ENCODE measurements at places on chromosomes 13 and 19.

DNA sequence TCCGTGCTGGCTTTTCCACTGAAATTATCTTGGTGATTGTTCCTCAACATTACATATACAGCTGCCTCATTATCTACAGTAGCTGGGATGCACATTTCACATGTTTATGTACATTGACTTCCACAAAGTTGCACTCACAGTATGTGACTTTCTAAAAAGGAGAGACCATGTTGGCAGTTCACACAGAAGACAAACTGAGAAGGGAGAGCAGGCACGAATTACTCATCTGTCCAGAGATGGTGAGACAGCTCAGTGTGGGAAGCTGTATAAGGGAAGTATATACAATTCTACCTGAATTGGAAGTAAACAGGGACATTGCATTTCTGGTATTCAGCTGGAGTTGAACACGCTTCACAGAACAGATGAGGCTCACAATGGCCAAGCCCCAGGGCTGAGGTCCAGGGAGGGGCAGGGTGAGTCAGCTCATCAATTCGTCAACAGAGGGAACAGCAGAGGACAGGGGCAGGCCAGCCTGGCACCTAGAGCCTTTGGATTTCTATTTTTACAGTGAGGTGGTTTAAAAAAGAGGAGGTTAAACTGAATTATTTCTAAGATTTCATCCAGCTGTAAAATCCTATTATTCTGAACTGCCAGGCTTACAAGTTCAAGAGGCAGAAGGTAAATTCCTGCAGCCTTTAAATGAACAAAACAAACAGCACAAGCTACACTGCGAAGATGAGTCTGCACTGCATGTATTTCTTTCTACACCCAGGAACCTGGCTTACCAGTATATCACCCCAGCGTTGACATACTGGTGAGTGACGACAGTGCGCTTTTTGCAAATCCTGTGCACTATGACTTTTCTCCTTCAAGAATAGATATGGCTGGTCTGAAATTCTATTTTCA, 9.8 kb downstream of the PARP4 start:
- no peak for DNase-seq

DNA sequence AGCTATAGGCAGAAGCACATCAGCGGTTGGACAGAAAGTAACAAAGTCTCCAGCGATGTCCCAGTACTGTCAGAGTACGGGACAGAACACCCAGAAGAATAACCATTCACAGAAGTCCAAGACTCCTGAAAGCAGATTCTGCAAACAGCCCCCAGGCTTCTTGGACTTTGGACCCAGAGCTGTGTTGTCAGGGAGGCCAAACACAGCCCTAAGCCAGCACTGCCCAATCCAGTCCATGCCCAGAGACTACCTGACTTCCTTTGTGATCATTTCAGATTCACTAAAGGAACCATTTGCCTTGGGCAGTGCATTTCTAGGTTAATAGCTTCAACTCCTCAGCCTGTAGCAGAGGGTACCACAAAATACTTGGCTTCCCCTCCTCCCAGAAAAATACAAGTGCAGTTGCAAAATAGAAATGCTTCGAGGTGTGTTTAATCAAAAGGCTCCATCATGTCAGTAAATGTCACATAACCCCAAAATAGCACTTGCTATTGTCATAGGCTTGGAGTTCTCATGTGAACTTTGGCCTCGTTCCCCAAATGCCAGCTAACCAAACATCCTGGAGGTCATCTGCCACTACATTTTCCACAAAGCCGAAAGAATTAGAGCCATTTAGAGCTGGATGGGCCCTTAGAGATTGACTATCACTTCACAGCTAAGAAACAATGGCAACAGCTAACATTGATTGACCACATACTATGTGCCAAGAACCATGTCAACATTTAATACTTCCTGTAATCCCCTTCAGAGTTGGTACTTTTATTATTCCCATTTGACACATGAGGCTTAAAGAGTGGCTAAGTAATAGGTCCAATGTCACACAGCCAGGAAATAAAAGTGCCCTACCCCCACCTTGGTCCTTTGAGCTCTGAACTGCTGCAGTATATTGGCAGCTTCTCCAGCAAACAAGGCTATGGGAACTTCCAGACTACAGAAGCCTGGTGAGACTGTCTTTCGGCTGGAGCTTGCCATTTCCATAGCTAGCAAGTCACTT, 329.9 kb downstream of the FOXO1 start:
- no peak for DNase-seq

DNA sequence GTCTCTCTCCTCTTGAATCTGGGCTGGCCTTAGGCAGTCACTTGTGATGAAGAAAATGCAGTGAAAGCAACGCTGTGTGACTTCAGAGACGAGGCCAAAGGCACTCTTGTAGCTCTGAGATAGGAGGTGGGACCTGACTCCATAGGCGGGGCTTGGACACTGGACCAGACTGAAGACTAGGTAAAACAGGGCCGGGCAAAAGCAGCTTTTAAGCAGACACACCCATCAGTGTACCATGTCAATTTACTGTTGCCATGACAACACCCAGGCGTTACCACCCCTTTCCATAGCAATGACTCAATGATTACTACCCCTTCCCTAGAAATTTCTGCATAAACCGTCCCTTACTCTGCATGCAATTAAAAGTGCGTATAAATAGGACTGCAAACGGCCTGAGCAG, 6.6 kb upstream of the EID2 start:
- DNase-seq, result no peak

- DNase-seq, result peak; percentile 2
Measured at GRCh38 chr19:6765738-6766356, 1.4 kb downstream of the SH2D3A start.

DNA sequence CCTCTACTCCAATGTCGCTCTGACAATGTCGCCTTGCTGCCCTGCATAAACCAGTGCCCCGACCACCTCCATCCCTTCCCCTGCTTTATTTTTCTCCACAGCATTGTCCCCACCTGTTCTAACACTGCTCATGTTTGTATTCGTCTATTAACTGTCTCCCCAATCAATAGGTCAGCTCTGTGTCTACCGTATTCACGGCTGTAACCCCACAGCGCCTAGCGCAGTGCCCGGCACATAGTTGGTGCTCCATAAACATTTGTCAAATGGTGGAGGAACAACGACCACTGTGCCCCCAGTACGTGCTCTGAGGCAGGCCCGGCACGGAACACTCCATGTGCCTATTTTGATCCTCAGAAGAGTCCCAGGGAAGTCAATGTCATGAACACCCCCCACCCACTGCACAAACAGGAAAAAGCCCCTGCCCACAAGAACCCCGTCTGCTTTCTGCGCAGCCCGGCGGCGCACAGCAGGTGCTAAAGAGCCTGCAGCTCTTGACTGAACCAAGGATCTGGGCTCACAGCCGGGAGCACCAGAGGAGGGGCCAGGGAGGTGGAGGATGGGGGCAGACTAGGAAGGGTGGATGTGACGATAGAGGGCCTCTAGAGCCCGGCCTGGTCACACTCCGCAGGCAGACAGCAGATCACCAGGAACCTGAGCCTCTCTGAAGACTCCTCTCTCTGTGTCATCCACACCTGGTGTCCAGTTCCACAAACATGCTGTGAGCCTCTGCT, 1.8 kb upstream of the CEACAM16 start:
- no peak for DNase-seq

DNA sequence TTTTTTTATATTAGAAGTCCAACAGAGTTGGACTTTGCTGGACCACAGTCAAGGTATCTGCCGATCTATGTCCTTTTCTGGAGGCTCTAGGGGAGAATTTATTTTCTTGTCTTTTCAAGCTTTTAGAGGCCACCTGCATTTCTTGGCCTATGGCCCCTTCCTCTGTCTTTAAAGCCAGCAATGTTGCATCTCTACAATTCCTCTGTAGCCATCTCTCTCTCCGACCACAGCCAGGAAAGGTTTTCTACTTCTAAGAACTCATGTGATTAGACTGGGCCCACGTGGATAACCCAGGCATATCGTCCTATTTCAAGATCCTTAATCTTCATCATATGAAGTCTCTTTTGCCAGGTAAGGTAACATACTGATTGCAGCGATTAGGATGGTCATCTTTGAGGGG, 43.5 kb upstream of the RGCC start:
- no peak for DNase-seq

DNA sequence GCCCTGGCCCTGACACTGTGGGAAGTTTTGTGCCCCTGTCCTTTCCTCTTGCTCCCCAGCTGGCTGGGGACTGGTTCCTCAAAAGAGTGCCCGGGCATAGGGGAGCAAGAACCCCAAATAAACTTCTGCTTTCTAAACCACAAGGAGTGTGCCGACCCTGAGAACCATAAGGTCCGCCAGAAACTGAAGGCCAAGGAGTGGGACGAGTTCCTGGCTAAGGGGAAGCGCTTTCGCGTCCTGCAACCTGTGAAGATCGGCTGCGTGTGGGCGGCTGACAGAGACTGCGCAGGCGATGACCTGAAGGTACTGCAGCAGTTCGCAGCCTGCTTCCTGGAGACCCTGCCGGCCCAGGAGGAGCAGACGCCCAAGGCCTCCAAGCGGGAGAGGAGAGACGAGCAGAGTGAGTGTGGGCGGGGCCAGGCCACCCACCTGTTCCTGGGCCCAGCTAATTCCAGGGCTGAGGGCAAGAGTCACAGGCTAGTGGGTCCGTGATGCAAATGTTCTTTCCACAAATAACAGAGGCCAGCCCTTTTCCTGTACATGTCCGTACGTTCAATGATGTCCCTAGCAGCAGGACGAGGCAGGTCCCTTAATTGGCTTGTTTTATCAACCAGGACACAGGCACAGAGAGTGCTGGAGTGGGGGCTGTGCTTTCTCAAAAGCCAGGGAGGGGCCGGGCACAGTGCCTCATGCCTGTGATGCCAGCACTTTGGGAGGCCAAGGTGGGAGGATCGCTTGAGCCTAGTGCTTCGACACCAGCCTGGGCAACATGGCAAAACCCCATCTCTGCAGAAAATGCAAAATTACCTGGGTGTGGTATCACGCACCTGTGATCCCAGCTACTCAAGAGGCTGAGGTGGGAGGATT, 25.6 kb downstream of the UBXN6 start:
- DNase-seq, result peak; percentile 71

DNA sequence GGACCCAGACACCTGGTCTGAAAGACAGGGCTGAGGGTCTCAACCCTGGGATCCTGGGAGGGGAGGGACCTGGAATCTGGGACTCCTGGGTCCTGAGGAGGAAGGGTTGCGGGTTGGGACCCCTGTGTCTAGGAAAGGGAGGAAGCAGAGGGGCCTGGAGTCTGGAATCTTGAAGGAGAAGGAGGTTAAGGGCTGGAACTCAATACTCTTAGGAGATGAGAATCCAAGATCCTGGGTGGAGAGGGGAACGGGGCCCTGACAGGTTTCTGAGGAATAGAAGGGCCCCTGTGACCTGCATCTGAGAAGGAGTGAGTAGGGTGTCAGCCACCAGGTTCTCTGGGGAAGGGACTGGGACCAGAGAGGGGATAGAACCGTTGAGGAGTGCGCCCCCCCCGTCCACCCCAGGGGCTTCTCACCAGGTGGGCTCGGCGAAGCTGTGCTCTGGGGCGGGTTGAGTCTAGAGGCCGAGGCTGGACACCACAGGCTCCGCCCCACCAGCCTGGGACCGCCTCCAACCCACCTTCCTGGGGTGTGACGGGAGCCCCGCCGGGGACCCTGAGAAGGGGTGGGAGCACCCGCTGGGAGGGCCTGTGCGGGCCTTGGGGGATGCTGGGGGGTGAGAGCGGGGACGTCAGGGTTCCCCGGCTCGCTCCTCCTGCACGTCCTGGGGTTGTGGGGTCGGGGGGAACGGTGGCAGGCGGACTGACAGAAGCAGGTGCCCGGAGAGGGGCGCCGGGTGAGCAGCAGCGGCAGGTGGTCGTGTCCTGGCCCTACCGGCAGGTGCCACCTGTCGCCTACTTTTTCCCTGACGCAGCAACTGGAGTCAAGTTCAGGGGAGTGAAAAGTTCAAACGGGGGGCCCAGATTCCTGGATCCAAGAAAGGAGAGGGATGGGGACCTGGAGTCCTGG, at the start of gene MAMSTR:
Gene MAMSTR (minus strand): TSS at position 463 of the 909 bp plus-strand sequence. CDS start 694 bp downstream, outside the sequence.
- no peak for DNase-seq

DNA sequence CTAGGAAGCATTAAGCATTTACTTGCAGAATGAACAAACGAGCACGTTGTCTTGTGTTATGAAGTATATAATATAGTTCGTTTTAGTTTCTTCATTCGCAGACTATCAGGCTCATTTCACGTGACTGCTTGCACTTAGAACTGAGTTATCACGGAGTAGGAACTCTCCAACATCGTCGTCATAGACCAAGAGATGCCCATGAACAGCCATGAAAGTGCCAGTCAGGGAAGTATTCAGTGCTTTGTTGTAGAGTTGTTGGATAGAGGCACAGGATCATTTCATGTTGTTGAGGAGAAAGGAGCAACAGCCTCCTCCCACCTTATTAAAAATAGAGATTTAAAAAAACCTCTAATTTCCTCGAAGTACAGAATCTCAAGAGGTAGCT, 977 bp upstream of the IL17D start:
- DNase-seq, result peak; percentile 31

GRCh38 chr19:32837531-32837930, 32.0 kb downstream of the SLC7A9 start:
- no peak for DNase-seq

DNA sequence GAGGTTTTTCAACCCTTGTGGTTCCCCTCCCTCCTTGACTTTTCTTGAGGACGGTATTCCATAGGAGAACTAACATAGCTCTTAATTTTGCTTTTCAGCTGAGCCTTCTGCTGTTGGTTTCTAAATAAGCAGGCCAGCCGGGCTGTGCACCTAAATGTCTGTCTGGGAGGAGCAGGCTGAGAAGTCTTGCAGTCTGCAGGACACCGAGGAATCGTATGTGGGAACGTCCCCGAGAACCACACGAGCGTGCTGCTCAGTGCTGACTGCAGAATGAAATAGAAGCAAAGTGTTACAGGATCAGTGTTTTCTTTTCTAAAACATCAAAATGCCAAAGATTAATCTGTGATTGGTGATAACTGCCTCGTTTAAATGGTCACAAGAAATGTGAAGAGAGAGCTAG, 69.9 kb downstream of the COG3 start:
- no peak for DNase-seq

GRCh38 chr13:97654236-97654635, 220.3 kb downstream of the RAP2A start:
- no peak for DNase-seq

DNA sequence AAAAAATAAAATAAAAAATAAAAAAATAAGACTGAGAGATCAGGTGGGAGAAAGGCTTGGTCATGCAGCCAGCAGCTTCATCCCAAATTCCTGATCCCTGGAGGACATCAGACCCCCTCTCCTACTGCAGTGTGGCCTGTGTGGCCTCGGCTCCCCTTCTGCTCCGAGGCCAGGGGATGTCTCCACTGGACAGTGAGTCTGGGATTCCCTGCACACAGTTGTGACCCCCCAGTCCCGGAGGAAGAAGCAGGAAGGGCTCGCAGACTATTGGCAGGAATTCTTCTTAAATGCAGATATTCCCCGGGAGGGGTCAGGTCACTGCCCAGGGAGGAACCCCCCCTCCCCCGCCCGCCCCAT, 41.9 kb downstream of the ZNF627 start:
- DNase-seq, result no peak

DNA sequence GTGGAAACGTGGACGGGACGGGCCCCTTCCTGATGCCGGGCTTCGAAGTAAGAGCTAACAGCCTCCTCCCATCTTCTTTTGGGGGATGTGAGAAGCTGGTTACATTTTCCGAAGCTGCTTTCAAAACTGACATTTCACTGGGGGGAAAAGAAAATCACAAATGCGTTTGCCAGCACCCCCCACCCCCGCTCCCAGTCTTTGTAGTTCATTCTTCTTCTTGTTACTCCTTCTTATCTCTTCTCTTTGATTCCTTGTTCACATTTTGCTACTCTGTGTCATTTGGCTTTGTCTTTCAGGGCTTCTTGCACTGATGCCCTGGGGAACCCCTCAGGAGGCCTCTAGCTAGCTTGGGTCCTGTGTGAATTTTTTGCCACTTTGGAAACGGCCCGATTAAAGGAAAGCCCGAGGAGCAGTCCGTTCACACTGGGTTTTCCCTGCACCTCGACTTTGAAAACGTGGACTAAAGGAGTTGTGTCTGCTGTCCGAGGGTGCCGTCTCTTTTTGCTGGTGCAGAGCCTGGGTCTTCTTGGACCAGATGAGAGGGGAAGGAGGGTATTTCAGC, 1.3 kb downstream of the CARM1 start:
- no peak for DNase-seq
